Stimulated activated CD4-positive, alpha-beta T cell treated with anti-CD3 and anti-CD28 coated beads, TNF-alpha, amount 100 ng/mL, for 1 hour (primary cell): ENCODE measurements at places on chromosomes 2 and 18.

GRCh38 chr2:130287656-130288026 is 55.1 kb upstream of the IMP4 start:
- DNase-seq = no peak

DNA sequence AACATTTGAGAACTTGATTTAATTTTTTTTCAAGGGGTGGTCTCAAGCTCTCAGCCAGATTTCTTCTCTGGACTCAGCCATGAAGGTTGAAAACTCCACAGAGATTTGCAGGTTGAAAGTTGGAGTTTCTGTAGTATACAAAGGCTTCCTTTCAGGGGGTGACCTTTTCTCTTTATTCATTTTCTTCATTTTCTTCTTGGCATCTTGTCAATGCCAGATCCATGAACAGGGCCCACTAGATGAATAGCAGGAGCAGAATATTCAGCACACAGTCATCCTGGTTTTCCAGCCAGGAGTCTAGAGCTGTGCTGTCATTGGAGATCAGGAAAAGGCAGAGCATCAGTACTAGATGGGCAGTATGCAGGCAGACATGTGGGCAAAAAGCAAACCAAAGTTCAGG is 62.0 kb downstream of the INSIG2 start:
- no peak for DNase-seq

DNA sequence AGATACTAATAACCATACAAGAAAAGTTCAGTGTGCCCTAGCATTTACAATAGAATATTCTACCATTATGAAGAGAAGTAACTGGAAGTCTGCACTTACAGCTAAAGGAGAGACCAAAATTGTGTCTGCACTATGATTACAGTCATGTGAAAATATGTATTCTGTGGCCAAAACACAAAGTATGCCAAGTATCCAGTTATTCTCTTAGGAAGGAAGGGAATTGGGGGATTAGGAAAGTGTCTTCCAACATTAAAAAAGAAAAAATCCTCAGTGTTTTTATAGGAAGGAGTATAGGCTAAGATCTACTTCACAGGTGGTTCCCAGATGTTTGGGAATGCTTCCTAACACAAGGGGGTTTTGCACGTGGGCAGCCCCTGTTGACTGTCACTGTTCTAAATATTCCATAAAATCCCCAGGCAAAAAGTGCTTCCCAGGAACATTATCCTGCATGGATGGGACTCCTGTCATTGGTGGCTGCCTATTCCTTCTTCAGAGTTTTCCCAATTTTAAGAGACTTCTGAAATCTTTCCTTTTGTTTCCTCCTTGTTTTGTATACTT is 180.2 kb upstream of the KLHL29 start:
- no peak for DNase-seq

- no peak for DNase-seq
These were observed 15.7 kb upstream of the C2orf69 start for GRCh38 chr2:199895406-199895805.

DNA sequence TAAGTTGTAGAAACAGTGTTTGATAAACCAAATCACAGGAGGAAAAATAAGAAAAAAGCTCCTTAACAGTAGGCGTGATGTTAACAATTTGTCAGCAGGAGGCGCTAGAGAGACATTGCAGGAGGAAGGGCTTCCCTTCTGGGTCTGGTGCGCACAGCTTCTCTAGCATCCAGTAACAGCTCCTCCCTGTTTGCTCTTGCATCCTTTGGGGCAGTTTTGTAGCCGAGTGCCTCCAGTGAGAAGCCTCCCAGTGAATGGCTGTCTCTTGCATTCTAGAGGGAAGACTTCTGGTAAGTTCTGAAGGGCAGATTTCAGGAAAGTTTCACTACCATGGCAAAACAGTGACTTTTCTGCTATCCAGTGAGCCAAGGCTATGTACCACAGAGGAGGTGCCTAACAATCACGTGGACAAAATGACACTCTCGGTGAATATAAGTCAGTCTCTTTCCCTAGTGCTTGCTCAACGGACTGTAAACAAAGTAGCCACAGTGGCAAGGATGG is 9.5 kb upstream of the ZNF396 start:
- peak; percentile 31 for DNase-seq

- no peak for DNase-seq
These were observed 112.4 kb downstream of the FEZ2 start for GRCh38 chr2:36485521-36485920.

DNA sequence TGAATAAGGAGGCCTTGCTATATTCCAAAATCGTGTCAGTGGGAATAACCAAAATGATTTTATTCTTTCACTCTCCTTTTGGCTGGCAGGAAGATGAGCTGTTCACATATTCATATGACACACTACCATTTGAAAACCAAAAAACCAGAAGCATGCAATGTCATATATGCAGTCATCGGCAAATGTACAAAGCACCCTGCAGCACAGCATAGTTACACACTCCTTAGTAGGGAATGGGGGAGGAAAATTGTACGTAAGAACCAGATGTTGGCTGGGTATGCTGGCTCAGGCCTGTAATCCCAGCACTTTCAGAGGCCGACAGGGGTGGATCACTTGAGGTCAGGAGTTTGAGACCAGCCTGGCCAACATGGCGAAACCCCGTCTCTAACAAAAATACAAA is 176.6 kb downstream of the GFPT1 start:
- DNase-seq = no peak

DNA sequence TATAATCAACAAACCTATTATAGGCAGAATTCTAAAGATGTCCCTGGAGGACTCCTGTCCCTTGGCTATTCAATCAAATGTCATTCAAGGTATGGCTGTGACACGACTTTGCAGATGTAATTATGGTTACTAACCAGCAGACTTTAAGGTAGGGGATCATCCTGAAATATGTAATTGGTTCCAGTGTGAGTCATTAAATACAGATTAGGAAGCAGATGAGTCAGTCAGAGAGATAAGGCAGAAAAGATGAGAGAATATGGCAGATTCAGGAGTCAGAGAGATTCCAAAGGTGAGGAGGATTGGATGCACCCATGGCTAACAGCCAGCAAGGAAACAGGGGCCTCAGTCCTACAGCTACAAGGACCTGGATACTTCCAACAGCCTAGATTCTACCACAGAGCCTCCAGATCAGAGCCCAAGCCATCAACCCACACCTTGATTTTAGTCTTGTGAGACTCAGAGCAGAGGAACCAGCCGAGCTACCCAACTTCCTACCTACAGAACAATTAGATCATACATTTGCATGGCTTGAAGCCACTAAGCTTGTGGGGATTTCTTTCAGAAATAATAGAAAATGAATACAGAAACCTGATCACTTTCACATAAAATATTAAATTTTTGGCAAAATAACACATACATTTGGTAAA is 11.2 kb upstream of the PROM2 start:
- DNase-seq = no peak

DNA sequence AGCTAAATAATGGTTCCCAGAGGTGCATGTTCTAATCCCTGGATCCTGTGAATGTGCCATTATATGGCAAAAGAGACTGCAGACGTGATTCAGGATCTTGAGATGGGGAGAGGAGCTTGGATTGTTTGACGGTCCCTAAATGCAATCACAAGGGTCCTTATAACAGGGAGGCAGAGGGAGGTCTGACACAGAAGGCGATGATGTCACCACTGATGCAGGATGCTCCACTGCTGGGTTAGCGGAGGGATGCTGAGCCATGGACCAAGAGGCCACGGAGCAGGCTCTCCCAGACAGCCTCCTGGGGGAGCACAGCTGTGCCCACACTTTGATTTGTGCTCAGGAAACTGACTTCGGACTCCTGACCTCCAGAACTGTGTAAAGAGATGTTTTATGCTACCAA is 156.2 kb downstream of the UXS1 start:
- DNase-seq = no peak

GRCh38 chr18:77571743-77572142 is 322.1 kb downstream of the GALR1 start:
- no peak for DNase-seq

DNA sequence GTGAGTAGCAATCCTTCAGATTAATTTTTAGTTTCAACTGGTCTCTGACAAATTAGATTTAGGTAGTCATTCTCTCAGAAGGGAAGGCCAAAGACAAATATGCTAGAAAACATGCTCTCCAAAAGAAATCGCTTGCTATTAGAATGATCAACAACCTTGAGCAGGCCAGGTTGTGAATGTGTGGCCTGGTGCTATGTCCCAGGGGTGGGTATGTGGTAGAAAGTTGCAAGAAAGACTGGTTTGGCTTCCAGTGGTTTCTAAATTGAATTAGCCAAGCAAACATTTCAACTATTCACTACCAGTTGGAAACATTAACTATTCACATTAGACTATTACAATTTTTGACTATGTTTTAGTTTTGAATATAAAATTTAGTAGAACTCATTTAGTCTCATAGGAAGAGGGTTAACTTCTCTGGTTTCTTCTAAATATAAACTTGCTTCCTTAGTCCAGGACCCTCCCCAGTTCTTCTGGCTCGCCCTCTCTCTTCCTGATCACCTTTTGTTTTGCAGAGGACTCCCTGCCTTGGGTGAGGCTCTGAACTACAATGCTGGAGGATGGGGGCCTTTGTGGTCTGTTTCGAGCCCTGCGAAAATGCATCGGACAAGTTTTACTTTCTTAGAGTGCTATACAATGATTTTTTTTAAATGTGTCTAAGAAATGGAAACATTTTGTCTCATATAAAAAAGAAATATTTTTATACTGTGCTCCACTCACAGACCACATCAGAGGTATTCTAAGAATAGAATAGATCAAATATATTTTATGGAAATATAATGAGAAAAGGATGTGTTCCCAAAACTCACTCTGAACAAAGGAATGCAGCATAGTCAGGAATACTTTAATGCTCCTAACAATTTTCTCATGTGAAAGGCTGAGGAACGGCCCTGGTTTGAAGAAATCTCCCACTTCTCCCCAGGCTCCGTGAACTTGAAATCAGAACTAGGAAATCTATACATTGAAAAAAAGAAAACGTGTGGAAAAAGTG is 375.0 kb upstream of the ZEB2 start:
- DNase-seq = no peak
